IPS DF 19.7 (cell line): ENCODE measurements at places on chromosomes 7 and 10.

- DNase-seq = no peak
Measured at GRCh38 chr7:138008019-138008587, 6.2 kb upstream of the CREB3L2 start.

GRCh38 chr7:157969995-157970394 is 617.6 kb downstream of the PTPRN2 start:
- no peak for DNase-seq

- no peak for DNase-seq
Measured at GRCh38 chr10:130921461-130921860, 390.1 kb downstream of the TCERG1L start.

- no peak for DNase-seq
Measured at GRCh38 chr7:121484089-121484763, 88.1 kb upstream of the FAM3C start.

DNA sequence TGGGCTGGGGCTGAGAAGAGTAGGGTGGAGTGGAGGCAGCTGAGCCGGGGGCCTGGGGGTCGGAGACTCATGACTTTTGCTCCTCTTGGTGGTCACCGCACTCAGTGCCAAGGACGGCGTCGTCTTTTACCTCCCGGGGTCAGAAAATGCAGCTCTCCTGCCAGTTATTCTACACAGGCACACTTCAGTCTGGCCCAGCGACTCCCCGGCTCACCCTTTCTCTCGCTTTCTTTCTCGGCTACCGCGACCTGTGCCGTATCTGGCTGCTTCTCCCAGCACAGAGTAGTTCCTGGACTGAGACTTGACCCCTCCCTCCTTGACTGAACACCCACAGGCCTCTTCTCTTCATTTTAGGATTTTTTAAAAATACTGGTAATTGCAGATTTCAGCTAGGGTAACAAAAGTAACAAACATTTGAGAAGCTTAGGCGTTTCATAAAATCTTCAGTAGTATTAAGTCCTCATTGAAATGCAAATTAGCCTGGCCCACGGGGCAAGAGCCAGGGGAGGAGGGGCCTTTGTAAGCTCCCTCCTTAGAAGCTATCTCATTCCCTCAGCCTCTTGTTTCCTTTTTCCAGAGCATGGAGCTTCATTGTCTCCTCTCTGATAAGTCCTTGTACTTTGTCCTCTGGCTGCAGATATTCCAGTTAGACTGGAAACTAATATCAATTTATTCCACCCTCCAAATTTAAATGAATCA is 1.1 kb upstream of the PRLHR start:
- no peak for DNase-seq

DNA sequence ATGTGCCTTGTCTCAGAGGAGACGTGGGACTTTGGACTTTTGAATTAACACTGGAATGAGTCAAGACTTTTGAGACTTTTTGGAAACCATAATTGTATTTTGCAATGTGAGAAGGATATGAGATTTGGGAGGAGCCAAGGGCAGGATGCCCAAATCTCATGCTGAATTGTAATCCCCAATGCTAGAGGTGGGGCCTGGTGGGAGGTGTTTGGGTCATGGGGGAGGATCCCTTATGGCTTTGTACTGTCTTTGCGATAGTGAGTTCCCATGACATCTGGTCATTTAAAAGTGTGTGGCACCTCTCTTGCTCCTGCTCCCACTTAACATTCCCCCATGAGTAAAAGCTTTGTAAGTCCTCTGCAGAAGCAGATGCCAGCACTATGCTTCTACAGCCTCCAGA is 39.2 kb downstream of the DNAJC9 start:
- DNase-seq = no peak

- DNase-seq = no peak
Measured at GRCh38 chr10:87093632-87094372, 841 bp downstream of the GLUD1 start.

DNA sequence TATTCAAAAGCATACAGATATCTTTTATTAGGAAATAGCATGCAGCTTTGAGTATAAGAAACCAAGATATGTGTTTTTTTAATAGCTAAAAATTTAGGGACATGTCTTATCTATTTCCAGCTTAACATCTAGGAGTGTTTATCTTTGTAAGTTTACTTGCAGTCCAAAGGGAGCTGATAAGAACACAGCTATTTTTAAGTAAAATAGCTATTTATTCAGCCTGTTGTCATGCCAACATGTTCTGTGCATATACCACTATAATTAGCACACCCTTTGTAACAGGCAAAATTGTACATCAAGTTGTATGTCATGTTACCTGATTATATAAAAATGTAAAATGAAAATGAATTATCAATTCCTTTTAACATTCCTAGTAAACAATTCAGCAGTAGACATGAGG is 29.6 kb downstream of the FAM133B start:
- DNase-seq = no peak

- DNase-seq = no peak
Measured at GRCh38 chr7:154746571-154747360, 256.2 kb downstream of the PAXIP1 start.
